Muscle of leg (tissue), 16 donors: ENCODE measurements at places on chromosomes 2 and 18. TPM values are rescaled to one million over a fixed set of nuclear protein-coding genes. Genes with fewer than 3 reads are reported as not detected.

COL6A3 gene
- 370 TPM for total RNA-seq

CBLN2 gene
- 0.44 TPM for total RNA-seq

ANO7 gene
- total RNA-seq: 0.35 TPM

CREG2 gene
- 2.4 TPM for total RNA-seq

ERMN gene
- total RNA-seq: 0.04 TPM

GRCh38 chr2:2482851-2483250 lies 151.8 kb upstream of the MYT1L start:
- DNase-seq: no peak
- H3K36me3 ChIP-seq: no peaks in the 10 kb centered on the region
- H3K27ac ChIP-seq: no peak overlapping the region
- no peak overlapping the region for H3K4me3 ChIP-seq
- no peaks in the 10 kb centered on the region for H3K4me1 ChIP-seq

DNA sequence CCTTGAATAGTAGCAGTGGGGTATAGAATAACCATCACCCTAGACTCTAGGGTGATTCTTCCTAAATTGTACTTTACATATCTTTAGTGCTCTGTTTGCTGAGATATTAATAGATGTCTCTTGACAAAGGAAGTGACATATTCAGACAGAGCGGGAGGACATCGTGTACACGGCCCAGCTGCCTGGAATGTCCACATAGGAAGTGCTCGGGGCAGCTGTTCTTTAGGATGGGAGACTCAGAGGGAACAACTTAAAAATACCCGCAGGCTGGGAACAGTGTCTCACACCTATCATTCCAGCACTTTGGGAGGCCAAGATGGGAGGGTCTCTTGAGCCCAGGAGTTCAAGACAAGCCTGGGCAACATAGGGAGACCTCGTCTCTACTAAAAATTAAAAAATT lies 206.1 kb downstream of the FAM210A start:
- no peak overlapping the region for H3K4me3 ChIP-seq
- no peaks in the 10 kb centered on the region for H3K27me3 ChIP-seq
- H3K4me1 ChIP-seq: peaks cover 3% of the 10 kb centered on the region
- no peak overlapping the region for H3K27ac ChIP-seq
- DNase-seq: peak; percentile 66

- H3K4me3 ChIP-seq: no peak overlapping the region
- peak; percentile 35 for DNase-seq
- no peaks in the 10 kb centered on the region for H3K36me3 ChIP-seq
- no peak overlapping the region for H3K27ac ChIP-seq
- no peaks in the 10 kb centered on the region for H3K4me1 ChIP-seq
Observed at GRCh38 chr2:195322324-195322723, 334.7 kb upstream of the SLC39A10 start.

DNA sequence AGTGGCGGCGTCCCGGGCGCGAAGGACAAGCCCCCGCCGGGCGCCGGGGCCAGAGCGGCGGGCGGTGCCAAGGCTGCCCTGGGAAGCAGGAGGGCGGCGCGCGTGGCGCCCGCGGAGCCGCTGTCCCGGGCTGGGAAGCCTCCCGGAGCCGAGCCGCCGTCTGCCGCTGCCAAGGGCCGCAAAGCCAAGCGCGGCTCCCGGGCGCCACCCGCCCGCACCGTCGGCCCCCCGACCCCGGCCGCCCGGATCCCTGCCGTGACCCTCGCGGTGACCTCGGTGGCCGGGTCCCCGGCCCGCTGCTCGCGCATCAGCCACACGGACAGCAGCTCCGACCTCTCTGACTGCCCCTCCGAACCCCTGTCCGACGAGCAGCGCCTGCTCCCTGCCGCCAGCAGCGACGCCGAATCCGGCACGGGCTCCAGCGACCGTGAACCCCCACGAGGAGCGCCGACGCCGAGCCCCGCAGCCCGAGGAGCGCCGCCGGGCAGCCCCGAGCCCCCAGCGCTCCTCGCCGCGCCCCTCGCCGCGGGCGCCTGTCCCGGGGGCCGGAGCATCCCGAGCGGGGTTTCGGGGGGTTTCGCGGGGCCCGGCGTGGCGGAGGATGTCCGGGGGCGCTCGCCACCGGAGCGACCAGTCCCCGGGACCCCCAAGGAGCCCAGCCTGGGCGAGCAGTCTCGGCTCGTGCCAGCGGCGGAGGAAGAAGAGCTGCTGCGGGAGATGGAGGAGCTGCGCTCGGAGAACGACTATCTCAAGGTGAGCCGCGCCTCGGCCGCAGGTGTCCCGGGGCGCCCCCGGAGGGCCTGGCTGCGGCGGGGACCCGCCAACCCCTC lies 820 bp downstream of the MTCL1 start:
- no peak overlapping the region for H3K27ac ChIP-seq
- peaks cover 39% of the 10 kb centered on the region for H3K27me3 ChIP-seq
- peak overlapping the region; percentile 46 for H3K4me3 ChIP-seq
- peak; percentile 22 for DNase-seq
- H3K4me1 ChIP-seq: peaks cover 36% of the 10 kb centered on the region

- peak; percentile 33 for DNase-seq
- no peak overlapping the region for H3K4me3 ChIP-seq
- H3K36me3 ChIP-seq: no peaks in the 10 kb centered on the region
- peaks cover 3% of the 10 kb centered on the region for H3K4me1 ChIP-seq
- no peaks in the 10 kb centered on the region for H3K27me3 ChIP-seq
- H3K27ac ChIP-seq: no peak overlapping the region
Observed at GRCh38 chr2:173249661-173250641, 104.7 kb upstream of the CDCA7 start.

DNA sequence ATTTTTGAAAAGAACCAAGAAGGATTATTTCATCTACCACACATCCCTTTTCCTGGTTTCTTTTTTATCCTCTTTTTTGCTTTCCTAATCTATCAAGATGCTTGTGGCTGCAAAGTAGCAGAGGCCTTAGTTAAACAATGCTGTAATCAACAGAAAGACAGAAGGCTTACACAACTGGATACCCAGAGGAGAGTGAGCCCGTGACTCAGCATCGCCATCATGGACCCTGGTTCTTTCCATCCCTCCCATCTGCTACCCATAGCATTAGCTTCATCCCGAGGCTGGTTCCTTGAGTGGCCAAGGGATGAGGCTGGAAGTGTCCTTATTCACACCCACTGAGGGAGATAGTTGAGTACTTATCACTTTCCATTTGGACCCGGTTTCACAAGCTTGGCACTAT lies 7.5 kb upstream of the HAAO start:
- H3K4me1 ChIP-seq: peaks cover 12% of the 10 kb centered on the region
- no peaks in the 10 kb centered on the region for H3K27me3 ChIP-seq
- H3K27ac ChIP-seq: no peak overlapping the region
- no peak for DNase-seq

DNA sequence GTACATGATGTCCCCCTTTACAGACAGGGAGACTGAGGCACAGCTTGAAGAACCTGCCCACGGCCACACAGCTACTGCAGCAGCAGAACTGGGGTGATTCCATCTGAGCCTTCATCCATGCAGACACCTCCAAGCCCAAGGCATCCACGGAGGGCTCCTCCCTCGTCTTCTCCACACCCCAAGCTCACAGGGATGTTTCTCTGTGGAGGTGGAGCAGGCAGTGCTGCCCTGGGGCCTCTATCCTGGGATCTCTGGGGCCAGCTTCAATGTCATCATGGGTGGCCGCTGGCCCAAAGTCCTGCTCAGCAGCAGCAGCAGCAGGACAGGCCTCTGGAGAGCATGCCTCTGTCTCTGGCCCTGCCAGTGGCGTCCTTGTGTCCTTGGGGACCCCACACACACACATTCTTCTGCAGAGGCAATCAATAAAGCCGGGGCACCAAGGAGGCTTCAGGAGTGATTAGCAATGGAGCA lies 31.2 kb downstream of the ADI1 start:
- no peak overlapping the region for H3K4me3 ChIP-seq
- peaks cover 15% of the 10 kb centered on the region for H3K36me3 ChIP-seq
- no peak overlapping the region for H3K27ac ChIP-seq
- DNase-seq: no peak

DNA sequence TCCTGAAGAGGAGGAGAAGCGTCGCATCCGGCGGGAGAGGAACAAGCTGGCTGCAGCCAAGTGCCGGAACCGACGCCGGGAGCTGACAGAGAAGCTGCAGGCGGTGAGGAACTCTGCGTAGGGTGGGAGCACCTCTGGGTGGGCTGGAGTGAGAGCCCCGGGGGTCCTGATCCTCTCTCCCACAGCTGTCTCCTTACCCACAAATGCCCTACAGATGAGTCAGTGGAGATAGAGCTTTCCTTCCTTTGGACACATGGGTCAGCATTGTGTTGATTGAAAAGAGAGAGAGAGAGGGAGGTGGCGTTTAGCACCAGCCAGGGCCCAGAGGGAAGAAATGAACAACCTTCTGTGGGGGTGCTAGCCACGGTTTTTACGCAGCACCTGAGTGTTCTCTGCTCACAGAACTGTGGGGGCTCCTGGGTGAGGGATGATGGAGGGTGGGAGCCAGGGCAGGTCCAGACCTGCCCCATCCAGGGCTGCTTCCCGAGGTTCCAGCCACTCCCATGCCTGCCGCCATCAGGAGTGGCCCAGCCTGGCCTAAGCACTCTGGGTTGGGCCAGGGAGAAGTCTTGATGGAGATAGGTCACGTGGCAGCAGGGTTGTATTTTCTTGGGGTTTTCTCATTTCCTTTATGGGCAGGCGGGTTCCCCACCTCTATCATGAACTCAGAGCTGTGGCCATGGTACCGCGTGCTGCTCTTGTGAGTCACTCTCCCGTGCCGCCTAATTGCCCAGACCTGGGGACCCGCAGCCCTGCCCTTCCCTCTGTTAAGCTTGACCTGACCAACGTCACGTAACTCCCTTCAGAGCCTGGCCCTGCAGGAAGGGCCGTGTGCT lies 16.3 kb downstream of the FOSL2 start:
- H3K27ac ChIP-seq: no peak overlapping the region
- peaks cover 96% of the 10 kb centered on the region for H3K36me3 ChIP-seq
- H3K4me3 ChIP-seq: no peak overlapping the region
- peaks cover 21% of the 10 kb centered on the region for H3K4me1 ChIP-seq
- no peaks in the 10 kb centered on the region for H3K27me3 ChIP-seq

- DNase-seq: peak; percentile 69
- H3K4me1 ChIP-seq: peaks cover 14% of the 10 kb centered on the region
- H3K27ac ChIP-seq: no peak overlapping the region
- H3K27me3 ChIP-seq: no peaks in the 10 kb centered on the region
- no peak overlapping the region for H3K4me3 ChIP-seq
Observed at GRCh38 chr18:445055-445454, 55.4 kb downstream of the COLEC12 start.

GRCh38 chr2:163348857-163349380 lies 386.9 kb downstream of the FIGN start:
- H3K36me3 ChIP-seq: no peaks in the 10 kb centered on the region
- H3K4me3 ChIP-seq: peak overlapping the region; percentile 41
- H3K4me1 ChIP-seq: peaks cover 10% of the 10 kb centered on the region
- peak overlapping the region; percentile 36 for H3K27ac ChIP-seq
